ENCODE measurements at places on chromosomes 2 and 18.

DNA sequence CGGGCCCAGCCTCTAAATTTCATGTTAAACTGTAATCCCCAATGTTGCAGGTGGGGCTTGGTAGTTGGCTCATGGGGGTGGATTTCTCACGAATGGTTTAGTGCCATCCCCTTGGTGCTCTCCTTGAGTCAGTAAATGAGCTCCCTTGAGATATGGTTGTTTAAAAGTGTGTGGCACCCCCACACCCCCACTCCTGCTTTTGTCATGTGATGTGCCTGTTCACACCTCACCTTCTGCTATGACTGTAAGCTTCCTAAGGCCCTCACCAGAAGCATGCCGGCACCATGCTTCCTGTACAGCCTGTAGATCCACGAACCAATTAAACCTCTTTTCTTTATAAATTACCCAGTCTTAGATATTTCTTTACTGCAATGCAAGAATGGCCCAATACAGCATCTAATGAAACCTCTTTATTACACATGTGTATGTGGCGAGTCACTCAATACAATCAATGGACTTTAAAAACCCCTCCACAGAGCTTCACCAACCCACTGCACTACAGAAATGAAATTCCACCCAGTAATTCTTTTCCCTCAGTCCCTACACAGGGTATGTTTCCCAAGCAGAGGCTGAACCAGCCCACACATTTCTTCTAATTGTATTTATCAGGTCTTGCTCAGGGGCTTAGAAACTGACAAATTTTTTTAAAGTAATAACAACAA lies 47.3 kb downstream of the WDFY1 start:
- no peak for DNase-seq

GRCh38 chr18:72041313-72042032 lies 502.7 kb downstream of the CBLN2 start:
- DNase-seq: no peak

DNA sequence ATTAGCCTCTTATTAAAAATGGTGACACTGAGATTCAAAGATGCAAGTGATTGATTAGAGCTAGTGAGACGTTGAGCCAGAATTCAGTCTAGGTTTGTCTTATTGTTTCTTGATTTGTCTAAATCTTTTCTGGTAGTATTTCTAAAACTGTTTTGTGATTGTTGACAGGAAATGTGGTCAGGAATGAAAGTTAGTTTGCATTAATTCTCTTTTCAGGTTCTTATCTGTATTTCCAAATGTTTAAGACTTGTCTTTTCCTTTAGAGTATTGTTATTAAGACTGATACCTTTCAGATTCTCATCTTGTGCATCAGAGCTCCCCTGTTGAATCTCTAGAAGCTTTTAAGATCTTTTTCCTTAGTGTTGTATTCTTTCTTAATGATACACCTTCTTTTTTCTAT lies 89.3 kb downstream of the MBD5 start:
- no peak for DNase-seq

GRCh38 chr18:11761553-11761952 lies 72.5 kb downstream of the GNAL start:
- no peak for DNase-seq

DNA sequence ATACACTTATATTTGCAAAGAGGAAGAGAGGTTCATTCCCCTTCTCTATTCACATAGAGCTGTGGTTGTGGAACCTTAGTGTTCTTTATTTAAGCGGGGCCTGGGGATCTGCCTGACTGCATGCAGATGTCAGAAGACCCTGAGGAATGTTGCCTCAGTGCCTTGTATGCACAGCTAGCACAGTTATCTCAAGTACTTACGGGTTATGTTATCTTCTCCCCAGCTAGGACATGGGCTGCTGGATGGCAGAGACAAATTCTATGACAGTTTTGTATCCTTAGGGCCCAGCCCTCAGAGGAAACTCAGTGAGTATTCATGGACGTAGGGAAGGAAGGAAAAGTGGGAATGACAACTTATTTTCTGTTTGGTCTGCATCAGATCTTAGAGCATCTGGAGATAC lies 37.7 kb upstream of the RTN4 start:
- no peak for DNase-seq

DNA sequence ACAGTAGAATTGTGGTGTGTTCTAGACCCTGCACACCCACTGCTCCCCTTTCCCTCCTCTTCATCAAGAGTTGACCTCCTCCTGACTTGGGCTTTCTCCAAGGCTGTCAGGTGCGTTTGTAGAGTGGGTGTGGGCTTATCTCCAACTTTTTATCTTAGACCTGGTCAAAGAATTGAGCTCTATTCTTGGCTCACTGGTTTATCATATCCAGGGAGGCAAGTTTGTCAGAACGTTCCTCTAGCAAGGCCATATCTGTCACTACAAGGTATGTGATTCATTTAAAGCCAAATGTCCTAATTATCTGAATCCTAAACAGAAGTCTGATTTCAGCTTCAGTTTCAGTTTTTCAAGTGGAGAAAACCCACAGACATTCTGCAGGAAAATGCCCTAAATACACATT lies 117.1 kb upstream of the MGAT5 start:
- no peak for DNase-seq

GRCh38 chr2:162053066-162053807 lies 20.8 kb downstream of the DPP4 start:
- DNase-seq: no peak

DNA sequence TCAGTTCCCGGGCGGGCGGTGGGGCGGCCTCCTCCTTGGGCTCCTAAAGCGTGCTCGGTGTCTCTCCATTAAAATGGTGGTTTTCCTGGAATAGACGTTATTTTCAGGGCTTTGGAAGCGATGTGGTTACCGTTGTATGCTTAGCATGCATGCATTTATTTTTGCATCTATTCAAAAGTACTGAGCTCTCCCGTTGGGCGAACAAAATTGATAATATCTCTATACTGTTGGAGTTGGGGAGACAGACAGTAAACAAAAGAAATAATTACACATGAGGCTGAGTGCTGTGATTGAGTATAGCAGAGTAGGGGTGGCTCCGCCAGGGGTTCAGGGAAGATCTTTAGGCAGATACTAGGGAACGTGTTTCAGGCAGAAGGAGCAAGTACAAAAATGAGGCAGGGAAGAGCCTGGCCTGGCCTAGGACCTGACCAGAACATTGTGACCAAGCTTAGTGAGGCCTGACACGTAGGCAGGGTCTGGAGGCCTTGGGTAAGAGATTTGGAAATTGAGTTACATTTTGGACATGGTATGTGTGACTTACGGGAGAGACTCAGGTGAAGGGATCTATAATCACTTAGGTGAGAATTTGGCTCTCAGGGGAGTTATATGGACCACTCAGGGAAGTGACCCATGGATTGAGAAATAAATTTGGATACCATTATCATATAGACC lies 674 bp downstream of the NCAPH start:
- no peak for DNase-seq

DNA sequence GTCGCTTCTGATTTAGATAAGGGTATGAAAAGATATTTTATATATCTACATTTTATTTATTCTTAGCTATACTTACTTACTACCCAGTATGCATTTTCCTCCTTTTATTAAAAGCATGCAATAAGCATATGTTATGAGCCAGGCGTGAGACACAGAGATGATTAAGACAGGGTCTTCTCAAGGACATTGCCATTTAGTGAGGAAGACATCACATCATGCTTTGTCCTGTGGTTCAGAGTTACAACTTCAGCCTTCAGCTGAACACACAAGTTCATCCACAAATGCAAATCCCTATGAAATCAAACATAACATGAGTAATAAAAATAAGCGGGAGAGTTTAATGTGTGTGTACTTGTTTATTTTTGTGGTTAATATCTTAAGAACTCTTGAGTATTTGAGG lies 30.2 kb downstream of the GRHL1 start:
- no peak for DNase-seq

DNA sequence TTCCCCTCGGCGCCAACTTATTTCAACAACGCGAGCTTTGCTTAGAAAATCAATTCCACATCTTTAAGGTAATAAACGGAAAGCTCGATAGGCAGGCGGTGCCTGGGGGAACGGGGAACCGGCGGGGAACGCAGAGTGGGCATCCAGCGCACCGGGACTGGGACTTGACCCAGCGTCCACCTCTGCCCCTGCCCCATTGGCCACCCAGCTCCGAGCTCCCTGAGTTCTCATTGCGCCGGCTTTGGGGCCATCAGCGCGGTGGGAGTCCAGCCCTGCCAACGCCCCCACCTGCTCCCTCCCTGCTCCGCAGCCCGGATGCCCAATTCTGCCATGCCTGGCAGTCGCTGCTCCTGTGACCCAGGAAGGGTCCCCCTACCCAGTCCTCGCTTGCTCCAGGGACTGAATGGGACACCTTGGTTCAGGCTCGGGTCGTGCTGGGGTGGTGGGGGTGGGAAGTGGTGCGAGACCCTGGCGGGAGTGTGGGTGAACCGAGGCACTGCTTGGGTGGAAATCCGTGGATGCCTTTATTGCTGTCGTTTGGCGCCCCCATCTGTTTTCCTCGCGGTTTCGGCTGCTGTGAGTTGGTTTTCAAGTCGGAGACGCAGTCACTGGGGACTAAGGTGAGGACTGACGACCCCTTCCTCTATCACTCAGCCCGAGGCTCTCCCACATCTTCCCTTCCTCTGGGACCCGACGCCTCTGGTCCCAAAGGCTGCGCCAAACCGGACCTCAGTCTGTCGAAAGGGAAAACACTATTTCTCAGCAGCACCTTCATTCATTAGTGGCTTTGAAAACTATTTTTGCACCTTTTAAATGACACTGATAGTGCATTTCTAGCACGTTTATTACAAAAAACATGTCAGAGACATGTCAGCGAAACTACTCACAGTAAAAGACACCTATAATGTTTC lies 2.4 kb upstream of the EVX2 start:
- no peak for DNase-seq

- no peak for DNase-seq
These were observed 439.8 kb upstream of the SLC14A2 start for GRCh38 chr18:45175511-45175910.

DNA sequence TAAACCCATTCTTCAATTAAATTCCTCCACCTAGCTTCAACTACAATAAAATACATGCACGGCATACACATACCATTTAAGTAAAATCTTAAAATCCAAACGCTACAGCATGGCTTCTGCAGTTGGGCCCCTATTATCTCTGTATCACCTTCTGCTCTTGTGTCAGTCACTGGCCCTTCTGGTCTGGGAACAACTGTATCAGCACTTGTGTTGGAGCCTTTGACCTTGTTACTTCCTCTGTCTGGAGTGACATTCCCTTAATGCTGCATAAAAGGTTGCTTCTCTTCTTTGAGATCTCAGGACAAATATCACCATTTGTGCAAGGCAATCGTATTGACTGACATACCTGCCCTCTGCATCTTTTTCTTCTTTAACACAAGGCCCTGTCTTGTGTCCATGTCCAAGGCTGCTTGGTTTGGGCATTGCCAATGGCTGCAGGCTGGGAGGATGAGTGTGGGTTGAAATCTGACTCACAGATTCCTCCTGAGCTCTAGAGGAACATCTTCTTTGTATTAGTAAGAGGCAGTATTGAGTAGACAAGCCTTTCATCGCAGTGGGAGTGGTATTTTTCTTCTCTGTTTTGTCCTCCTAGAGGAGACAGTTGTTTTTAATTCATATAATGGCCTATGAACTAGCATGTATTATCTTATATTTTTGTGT lies 267.8 kb upstream of the TRIB2 start:
- no peak for DNase-seq

DNA sequence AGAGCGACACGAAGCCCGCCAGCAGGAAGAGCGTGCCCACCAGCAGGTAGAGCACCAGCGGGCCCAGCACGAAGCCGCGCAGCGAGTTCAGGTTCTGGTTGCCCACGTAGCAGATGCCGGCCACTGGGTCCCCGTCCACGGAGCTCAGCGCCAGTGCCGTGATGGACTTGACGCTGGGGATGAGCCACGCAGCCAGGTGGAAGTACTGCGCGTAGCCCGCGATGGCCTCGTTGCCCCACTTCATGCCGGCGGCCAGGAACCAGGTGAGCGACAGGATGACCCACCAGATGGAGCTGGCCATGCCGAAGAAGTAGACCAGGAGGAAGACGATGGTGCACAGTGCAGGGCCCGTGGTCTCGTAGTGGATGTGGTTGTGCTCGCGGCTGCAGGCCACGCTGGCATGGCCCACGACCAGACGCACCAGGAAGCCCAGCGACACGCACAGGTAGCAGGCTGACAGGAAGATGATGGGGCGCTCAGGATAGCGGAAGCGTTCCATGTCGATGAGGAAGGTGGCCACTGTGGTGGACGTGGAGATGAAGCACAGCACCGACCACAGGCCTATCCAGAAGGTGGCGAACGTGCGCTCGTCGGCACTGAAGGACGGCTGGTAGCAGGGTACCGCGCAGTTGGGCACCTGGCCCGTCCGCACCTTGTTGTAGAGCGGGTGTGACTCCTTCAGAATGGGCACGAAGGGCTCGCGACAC lies 2.1 kb downstream of the FZD5 start:
- no peak for DNase-seq

GRCh38 chr18:70046207-70046606 lies 98.5 kb upstream of the CD226 start:
- no peak for DNase-seq
